Esophagus muscularis mucosa (tissue), 4 donors: ENCODE measurements at places on chromosomes 12 and 14. TPM values are rescaled to one million over a fixed set of nuclear protein-coding genes. Genes with fewer than 3 reads are reported as not detected.

- H3K36me3 ChIP-seq = peaks cover 15% of the 10 kb centered on the region
- no peak for DNase-seq
- peak overlapping the region; percentile 15 for H3K4me3 ChIP-seq
- peaks cover 100% of the 10 kb centered on the region for H3K4me1 ChIP-seq
- H3K27me3 ChIP-seq = no peaks in the 10 kb centered on the region
Observed at GRCh38 chr14:68968721-68969120, 10.4 kb downstream of the ACTN1 start.

EGLN3 gene
- 41.1 TPM for total RNA-seq

GRCh38 chr14:35383569-35384454 lies 20.7 kb downstream of the NFKBIA start:
- DNase-seq = no peak
- no peaks in the 10 kb centered on the region for H3K27me3 ChIP-seq
- H3K4me3 ChIP-seq = no peak overlapping the region
- H3K36me3 ChIP-seq = no peaks in the 10 kb centered on the region
- peak overlapping the region; percentile 91 for H3K27ac ChIP-seq
- peaks cover 49% of the 10 kb centered on the region for H3K4me1 ChIP-seq

GRCh38 chr14:95502381-95502950 lies 14.0 kb downstream of the SYNE3 start:
- H3K4me1 ChIP-seq = peaks cover 38% of the 10 kb centered on the region
- peaks cover 8% of the 10 kb centered on the region for H3K27me3 ChIP-seq
- H3K4me3 ChIP-seq = no peak overlapping the region
- H3K36me3 ChIP-seq = peaks cover 3% of the 10 kb centered on the region
- H3K27ac ChIP-seq = no peak overlapping the region

DNA sequence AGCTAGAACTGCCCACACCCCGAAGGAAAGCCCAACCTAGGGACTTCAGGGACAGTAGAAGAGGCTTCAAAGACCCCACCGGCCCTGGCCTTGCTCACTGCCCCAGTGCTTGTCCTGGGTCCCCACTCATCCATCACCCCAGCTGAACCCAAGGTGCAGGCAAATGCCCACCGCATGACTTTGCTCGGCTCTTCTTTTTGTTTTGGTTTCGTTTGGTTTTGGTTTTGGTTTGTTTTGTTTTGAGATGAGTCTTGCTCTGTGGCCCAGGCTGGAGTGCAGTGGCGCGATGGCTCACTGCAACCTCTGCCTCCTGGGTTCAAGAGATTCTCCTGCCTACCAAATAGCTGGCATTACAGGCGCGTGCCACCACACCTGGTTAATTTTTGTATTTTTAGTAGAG lies 9.0 kb downstream of the CCDC85C start:
- no peaks in the 10 kb centered on the region for H3K36me3 ChIP-seq
- no peak for DNase-seq
- peaks cover 100% of the 10 kb centered on the region for H3K4me1 ChIP-seq
- no peak overlapping the region for H3K4me3 ChIP-seq
- H3K27ac ChIP-seq = peak overlapping the region; percentile 93
